ENCODE measurements at places on chromosomes 2 and 18. TPM values are rescaled to one million over a fixed set of nuclear protein-coding genes. Genes with fewer than 3 reads are reported as not detected.

- no peak for DNase-seq
- H3K4me3 ChIP-seq = no peak overlapping the region
- no peaks in the 10 kb centered on the region for H3K27me3 ChIP-seq
These were observed 17.4 kb downstream of the FARP2 start for GRCh38 chr2:241373446-241373845.

GRCh38 chr2:71340176-71340575, 8.6 kb downstream of the ZNF638 start:
- H3K27me3 ChIP-seq = no peaks in the 10 kb centered on the region
- no peak for DNase-seq
- H3K27ac ChIP-seq = no peak overlapping the region
- H3K4me3 ChIP-seq = no peak overlapping the region
- peaks cover 28% of the 10 kb centered on the region for H3K4me1 ChIP-seq

NEU4 gene
- total RNA-seq = 0.19 TPM

GRCh38 chr2:176747506-176747905, 465.1 kb upstream of the HNRNPA3 start:
- no peaks in the 10 kb centered on the region for H3K36me3 ChIP-seq
- no peak overlapping the region for H3K27ac ChIP-seq
- no peaks in the 10 kb centered on the region for H3K27me3 ChIP-seq
- H3K4me1 ChIP-seq = peaks cover 31% of the 10 kb centered on the region

IL1R1 gene
- 31.7 TPM for total RNA-seq

DNA sequence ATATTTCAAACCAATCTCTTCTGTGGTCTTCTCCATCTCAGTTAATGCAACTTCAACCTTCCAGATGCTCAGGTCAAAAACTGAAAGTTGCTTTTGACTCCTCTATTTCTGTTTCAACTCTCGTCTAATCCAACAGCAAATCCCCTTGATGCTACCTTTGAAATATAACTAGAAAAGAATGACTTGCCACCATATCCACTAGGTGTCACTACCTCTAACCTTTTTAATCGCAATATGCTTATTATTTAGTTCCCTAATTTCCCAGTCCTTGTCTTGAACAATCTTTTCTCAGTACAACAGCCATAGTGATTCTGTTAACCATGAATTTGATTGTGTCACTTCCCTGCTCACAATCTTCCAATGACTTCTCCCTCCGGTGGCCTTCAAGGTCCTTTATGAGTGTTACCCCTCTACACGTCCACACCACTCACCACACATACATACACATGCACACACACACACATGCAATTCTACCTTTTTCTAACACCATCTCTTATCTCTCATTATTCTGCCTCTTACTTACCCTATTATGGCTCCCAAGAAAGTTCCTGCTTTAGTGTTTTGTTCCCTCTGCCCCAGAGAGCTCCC, 245.5 kb upstream of the KCNJ3 start:
- H3K27ac ChIP-seq = no peak overlapping the region
- H3K4me1 ChIP-seq = no peaks in the 10 kb centered on the region
- no peak overlapping the region for H3K4me3 ChIP-seq
- no peaks in the 10 kb centered on the region for H3K36me3 ChIP-seq
- no peak for DNase-seq

DNA sequence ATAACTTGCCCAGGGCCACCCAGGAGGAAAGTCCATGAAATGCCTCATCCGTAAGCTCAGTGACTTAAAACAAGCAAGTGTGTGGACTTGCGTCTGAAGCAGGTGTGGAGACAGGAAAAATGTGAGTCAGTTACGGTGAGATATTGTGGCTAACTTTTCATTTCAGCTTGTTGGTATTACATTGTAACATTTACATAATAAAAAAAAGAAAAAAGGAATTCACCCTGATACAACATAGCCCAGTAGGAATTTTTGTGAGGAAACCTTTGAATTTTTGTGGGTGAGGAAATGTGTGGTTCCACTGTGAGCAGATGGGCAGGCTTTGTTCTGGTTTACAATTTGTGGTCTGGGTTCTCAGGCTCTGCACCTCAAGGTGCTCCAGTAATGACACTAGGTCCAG, 33.7 kb upstream of the LYPD6B start:
- peaks cover 39% of the 10 kb centered on the region for H3K36me3 ChIP-seq
- H3K27me3 ChIP-seq = no peaks in the 10 kb centered on the region
- no peak overlapping the region for H3K4me3 ChIP-seq

HOXD1 gene
- total RNA-seq = 7.7 TPM

GRCh38 chr2:9315280-9315847, 108.0 kb downstream of the ITGB1BP1 start:
- peaks cover 13% of the 10 kb centered on the region for H3K4me1 ChIP-seq
- no peaks in the 10 kb centered on the region for H3K27me3 ChIP-seq
- DNase-seq = no peak
- peak overlapping the region; percentile 94 for H3K27ac ChIP-seq
- peaks cover 12% of the 10 kb centered on the region for H3K36me3 ChIP-seq

CD302 gene
- total RNA-seq = 4.2 TPM

DNA sequence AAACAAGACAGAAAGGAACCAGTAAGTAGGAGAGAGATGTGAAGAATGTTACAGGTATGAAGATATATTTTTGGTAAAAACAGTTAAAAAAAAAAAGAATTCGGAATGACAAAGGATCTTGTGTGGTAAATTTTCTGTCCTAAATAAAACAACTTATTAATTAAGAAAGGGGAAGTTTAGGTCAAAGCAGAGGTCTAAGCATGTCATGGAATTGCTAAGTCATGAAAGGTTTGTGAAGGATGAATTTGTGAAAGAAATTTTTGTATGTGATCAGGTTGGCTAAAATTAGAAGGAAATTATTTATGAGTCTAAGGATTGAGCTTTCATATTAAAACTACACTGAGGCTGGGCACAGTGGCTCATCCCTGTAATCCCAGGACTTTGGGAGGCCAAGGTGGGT, 11.1 kb upstream of the ALPG start:
- no peak for DNase-seq
- no peak overlapping the region for H3K4me3 ChIP-seq
- H3K36me3 ChIP-seq = no peaks in the 10 kb centered on the region
- peaks cover 24% of the 10 kb centered on the region for H3K27me3 ChIP-seq

LONRF2 gene
- total RNA-seq = 8.9 TPM

All from type B pancreatic cell (in vitro differentiated cells).